ENCODE measurements at places on chromosomes 12 and 14.

- DNase-seq: no peak
These were observed 1.1 kb downstream of the CYP46A1 start for GRCh38 chr14:99685151-99685591.

GRCh38 chr14:65345266-65345665 is 67.3 kb upstream of the FUT8 start:
- DNase-seq: no peak

DNA sequence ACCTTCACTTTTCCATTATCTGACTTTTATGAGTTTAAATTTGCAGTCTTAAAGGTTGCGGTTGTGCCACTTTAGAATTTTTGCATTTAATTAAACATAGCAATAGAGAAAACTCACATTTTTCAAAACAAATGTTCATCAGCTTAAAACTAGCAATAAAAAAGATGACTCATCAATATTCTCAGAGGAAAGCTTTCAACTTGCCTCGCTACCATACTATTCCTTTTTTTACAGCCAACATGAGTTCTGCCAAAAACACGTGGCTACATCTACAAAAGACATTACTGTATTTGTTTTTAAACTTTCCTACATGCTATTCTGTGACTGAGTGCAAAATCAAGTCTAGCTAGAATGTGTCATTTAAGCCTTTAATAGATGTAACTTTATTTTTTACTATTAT is 497.1 kb downstream of the RPS29 start:
- no peak for DNase-seq

- peak; percentile 55 for DNase-seq
These were observed 6.0 kb upstream of the SLC6A12 start for GRCh38 chr12:219891-220352.

DNA sequence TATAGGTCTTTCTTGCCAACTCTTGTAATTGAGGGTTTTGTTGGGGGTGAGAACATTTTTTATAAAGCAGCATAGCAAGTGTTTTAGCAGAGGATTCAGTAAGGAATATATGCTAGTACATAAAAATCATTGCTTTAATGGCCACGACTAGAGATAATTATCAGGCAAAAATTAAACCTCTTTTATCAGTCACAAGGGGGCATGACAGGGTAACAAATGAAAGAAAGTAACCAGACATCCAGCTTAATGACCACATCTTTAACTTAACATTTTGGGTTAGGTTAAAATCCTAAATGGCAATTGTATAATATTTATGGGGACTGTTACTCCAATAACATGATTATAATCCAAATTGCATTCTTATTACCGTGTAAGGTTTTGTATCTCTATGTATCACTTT is 119.6 kb downstream of the LRRIQ1 start:
- DNase-seq: no peak

DNA sequence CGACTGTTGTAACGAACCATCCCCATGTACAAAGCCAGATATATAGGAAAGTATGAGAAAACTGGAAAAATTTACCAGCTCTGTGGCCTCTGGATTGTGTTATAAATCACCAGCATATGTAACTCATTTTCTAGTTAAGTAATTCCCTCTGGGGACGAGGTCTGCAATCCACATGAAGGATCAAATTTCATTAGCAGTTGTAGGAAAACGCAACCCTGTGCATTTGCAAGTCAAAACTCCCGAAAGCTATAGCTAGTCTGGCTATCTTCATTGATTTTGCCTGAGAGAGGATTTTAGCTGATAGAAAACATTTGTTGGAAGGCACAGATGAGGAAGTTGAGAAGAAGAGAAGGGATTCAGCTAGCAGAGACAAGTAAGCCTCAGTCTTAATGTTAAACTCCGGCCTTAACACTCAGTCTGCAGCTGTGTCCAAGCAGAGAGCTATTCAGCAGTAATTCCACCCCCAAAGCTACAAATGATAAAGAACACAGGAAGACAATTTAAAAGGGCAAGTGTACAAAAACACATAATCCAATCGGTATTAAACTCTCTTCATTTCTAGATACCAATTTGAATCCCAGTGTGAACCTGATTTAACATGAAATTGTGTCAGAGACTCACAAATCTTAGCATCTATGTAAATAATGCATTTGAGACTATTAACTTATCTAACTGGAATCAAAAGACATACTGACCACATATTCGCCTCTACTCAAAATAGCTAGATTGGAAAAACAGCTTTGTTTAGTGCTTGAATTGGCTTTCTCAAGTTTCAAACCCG is 54.2 kb upstream of the CERS5 start:
- DNase-seq: no peak

GRCh38 chr12:89353188-89353822 is 1.0 kb upstream of the DUSP6 start:
- DNase-seq: peak; percentile 78

- DNase-seq: no peak
These were observed 6.8 kb upstream of the UNC119B start for GRCh38 chr12:120703311-120703942.

DNA sequence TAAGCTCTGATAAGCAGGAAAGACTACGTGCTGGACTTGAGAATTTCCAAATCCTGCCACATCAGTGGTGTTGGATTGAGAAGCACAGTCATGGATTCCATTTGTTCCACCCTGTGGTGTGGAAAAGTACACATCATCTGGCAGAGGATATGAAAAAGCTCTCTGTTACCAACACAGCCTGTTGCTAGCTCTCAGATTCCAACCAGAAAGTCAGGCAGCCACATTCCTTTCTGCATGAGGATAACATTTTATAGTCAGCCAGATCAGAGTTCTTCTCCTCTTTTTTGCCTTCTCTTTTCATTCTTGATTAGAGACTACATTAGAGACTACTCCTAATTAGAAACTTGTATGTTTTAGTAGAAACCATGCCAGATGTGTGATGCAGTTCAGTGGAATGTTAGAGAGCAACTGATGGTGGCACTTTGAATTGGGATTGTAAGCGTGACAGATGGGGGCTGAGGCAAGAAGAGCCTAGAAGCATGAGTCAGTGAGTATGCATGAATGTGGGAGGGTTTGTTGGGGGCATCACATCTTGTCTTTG is 61.2 kb upstream of the STXBP6 start:
- DNase-seq: no peak

- DNase-seq: no peak
These were observed 20.7 kb downstream of the ZDHHC17 start for GRCh38 chr12:76784600-76785051.

DNA sequence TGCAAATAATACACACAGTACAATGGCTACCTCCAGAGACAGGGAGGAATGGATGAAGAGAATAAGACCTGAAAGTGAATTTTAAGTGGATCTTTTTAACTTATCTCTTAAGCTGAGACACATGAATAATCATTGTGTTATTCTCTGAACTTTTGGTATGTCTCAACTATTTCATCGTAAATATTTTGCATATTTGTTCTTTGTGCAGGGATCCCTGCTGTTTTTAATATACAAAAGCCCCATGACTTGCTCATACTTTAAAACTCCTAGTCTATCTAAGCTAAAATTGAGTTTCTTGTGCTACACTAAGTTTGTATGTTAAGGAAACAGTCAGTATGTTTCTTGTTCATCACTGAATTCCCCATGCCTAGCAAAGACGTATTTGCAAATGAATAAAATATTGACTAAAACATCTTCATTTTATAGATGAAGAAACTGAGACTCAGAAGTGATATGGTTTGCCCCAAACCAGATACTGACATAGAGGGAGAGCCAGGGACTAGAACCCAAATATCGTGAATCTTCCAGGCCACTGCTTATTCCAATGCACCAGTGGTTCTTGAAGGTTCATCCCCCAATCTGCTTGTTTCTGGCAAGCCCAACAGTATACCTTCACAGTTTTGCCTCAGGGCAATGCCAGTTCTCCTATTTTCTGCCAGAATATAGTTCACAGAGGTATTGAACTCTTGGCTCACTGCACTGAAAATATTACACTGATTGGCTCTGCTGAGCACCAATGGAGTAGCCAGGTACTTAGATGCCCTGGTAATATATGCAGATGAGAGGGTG is 356.9 kb downstream of the MED13L start:
- DNase-seq: no peak

DNA sequence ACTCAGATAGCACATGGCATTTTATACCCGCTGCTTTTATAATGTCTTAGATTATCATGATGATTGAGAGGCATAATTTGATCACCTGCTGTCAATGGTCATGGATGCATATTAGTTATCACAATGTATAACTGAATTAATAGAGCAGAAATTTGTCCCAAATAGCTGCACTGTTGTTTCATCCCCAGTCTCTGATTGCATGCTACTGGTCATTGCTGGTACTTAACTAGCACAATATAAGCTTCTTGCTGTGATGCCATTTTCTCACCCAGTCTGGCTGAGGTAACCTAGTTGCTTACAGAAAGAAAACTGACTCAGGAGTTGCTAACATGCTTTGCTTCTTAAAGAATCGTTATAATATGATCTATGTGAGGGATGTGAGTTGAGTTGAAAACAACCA is 76.8 kb upstream of the PLEKHA5 start:
- no peak for DNase-seq

- no peak for DNase-seq
These were observed 17.7 kb downstream of the WNT5B start for GRCh38 chr12:1646569-1647284.

DNA sequence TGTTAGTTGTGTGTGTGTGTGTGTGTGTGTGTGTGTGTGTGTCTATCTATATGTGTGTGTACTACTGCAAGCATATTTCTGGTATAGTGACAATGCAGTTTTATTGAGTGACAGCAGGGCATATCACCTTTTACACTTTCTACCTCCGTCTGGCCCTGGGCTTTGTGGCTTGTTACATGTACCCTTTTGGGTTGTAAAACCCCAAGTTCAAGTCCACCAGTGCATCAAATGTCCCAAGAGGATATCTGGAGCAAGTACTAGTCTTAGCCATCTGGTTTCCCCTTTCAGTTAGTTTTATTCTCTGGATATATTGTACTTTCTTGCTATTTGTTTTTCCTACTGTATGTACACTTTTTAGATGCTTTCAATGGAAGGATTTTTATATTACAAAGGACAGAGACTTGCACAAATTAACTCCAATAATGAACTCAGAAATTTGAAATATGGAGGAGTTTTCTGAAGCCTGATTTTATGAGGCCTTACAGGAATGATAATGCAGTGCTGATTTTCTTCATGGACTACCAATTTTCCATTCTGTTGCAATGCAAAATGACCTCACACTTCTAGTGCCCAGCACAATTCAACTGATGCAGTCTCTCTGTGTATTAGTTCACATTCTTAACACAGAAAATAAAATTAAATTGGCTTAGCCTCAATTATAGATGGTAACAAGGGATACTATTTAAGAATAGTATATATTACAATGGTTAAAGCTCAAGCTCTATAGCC is 29.1 kb downstream of the SLC16A7 start:
- DNase-seq: no peak

DNA sequence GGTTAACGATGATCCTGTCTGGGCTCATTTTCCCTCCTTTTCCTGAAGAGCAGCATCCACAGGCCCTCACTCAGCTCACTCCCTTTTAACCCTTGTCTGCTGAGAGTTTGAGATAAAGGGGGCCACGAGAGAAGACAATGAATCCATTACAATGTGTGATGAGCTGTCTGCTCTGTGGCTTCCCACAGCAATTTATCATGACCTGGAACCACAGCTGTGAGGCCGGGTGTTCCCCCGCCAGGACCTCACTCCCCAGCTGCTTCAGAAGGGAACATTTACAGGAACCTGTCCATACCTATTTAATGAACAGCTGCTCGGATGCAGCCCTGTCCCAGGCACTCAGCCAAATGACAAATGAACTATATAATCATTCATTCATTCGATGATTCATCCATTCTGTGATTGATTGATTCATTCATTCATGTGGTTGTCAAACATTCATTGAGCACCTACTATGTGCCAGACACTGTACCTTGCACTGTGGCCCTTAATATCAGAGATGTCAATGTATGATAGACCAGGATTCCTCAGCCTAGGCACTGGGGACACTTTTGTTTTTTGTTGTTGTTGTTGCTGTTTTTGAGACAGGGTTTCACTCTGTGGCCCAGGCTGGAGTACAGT is 18.5 kb upstream of the P2RX7 start:
- DNase-seq: no peak

GRCh38 chr12:92735131-92735721 is 32.4 kb downstream of the PLEKHG7 start:
- DNase-seq: no peak

DNA sequence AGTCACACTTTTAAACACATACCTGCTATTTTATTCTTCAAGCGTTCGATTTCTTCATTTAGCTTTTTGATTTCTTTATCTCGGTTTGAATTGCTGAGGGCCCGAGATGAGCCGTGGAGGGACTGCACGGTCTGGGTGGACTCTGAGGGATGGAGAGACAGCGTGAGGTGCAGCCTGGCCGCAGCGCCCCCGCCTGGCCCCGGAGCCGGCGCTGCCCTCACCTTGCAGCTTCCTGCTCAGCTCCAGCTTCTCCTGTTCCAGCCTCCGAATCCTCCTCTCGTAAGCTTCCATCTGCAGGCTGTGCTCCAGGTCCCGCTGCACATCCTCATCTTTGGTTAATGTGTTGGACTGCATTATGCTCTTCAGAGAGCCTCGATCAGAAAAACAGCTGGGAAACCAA is 53.2 kb downstream of the AMN start:
- no peak for DNase-seq

GRCh38 chr12:15244341-15244740 is 23.1 kb upstream of the RERG start:
- no peak for DNase-seq

GRCh38 chr12:98757455-98757854 is 112.4 kb downstream of the APAF1 start:
- DNase-seq: no peak

DNA sequence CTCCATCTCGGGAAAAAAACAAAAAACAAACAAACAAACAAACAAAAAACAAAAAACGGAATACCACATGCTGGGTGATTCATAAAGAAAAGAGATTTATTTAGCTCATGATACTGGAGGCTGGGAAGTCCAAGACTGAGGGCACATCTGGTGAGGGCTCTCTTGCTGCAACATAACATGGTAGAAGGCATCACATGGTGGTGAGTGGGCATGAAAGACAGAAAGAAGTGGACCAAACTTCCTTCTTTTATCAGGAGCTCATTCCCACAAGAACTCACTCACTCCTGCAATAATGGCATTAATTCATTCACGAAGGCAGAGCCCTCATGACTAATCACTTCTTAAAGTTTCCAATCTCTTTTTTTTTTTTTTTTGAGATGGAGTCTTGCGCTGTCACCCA is 8.0 kb upstream of the LGMN start:
- no peak for DNase-seq

GRCh38 chr12:72075401-72075800 is 136.8 kb downstream of the TPH2 start:
- DNase-seq: no peak
